ENCODE measurements at places on chromosomes 11 and 22. TPM values are rescaled to one million over a fixed set of nuclear protein-coding genes. Genes with fewer than 3 reads are reported as not detected.

DNA sequence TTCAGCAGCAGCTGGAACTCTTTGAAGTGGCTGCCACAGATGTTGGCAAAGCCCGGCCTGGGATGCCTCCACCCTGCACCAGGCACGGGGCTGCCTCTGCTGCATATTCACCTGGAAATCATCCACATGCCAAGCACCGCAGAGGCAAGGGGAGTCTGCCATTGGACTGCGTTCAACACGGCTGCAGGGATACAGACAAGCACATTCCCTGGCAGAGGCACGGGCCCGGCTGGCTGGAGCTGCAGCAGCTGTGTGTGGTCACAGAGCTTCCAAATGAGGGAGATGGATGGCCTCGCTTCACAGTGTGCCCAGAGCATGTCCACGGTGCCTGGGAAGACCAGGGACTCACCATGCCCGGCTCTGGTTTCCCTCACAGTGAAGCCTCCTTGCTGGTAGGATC, 1378.9 kb downstream of the TBC1D22A start:
- no peak overlapping the region for H3K27ac ChIP-seq
- DNase-seq, result no peak
- peaks cover 9% of the 10 kb centered on the region for H3K4me1 ChIP-seq
- no peaks in the 10 kb centered on the region for H3K36me3 ChIP-seq

- DNase-seq, result peak; percentile 67
- H3K27me3 ChIP-seq, result no peaks in the 10 kb centered on the region
- H3K4me1 ChIP-seq, result no peaks in the 10 kb centered on the region
- H3K4me3 ChIP-seq, result no peak overlapping the region
- no peak overlapping the region for H3K27ac ChIP-seq
- H3K36me3 ChIP-seq, result no peaks in the 10 kb centered on the region
Measured at GRCh38 chr11:8225589-8226036, 38.1 kb downstream of the LMO1 start.

DNA sequence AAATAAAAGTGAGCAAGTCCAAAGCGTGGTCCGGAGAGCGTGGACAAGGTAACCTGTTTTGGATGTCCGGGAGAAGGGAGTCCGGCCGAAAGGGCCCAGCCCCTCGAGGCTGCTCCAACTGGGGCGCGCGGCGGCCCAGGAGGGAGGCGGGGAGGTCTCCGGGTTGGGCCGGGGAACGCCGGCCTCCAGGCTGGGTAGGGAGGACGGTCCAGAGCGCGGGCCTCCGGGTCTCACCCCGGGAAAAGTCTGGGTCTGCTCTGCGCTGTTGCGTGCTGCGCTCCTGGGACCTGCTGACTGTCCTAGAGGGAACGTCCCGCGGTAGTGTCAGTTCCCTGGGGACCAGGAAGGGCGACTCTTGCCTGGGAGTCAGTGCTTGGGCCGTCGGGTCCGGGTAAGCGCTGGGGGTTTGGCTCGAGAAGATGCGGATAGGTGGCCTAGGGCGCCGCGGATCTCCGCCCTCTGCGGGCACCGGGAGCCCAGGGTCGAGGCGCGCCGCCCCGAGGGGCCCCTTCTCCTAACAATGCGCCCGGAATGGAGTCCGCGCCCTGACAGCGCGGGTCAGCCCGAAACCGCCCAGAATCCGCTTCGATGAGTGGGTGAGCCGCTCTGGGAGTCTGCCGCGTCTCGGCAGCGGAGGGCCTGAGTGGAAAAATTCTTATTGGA, 988 bp upstream of the FLI1 start:
- peaks cover 46% of the 10 kb centered on the region for H3K4me1 ChIP-seq

GRCh38 chr11:116473790-116474346, 298.9 kb downstream of the BUD13 start:
- H3K4me3 ChIP-seq, result no peak overlapping the region
- no peak overlapping the region for H3K27ac ChIP-seq
- DNase-seq, result no peak

DNA sequence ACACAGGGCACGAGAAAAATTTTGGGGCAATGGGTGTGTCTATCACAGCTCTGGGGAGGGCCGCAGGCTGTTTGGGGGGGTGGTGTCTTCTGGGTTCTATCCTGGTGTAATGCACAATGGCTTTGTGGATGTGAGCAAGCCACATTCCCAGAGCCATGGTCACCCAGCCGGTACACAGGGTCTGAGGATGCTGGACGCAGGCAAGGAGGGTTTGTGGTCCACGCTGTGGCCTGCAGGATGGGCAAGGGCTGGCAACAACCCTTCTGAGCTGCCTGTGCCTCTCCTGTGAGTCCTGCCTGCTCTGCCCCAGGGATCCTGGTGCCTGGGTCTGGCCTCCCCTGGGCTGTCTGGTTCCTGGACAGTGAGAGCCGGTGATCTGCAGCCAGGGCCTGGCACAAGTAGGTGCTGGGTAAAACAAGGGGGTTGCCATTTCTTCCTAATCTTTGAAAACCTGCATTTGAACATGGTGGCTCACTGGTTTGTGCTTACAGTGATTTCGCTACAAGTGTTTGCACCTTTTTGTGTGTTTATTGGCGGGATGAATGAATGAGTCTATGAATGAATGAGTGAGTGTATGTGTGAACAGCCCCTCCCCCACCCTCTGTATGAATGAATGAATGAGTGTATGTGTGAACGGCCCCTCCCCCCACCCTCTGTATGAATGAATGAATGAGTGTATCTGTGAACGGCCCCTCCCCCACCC, 4.4 kb upstream of the MRPL23 start:
- peak; percentile 5 for DNase-seq
- H3K4me1 ChIP-seq, result peaks cover 4% of the 10 kb centered on the region
- no peaks in the 10 kb centered on the region for H3K36me3 ChIP-seq
- H3K4me3 ChIP-seq, result no peak overlapping the region
- no peak overlapping the region for H3K27ac ChIP-seq

DNA sequence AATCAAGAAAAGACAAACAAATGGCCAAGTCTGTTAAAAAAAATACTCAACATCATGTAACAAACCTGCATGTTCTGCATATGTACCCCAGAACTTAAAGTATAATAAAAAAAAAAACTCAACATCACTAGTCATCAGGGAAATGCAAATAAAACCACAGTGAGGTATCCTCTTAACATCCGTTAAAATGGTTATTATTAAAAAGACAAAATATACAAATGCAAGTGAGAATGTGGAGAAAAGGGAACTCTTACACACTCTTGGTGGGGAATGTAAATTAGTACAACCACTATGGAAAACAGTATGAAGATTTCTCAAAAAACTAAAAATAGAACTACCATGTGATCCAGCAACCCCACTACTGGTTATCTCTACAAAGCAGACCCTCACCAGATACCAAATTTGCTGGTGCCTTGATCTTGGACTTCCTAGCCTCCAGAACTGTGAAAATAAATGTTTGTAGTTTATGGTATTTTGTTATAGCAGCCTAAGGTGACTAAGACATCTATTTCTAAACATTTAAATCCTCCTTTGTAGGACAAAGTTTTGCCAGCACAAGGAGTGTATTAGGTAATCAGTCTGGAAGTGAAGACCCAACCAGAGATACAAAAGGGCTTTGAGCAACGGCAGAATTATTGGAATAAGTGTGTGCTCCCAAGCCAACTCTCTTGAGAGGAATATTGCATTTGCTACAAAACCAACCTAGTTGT, 32.4 kb upstream of the SCUBE2 start:
- H3K27ac ChIP-seq, result no peak overlapping the region
- H3K4me1 ChIP-seq, result peaks cover 14% of the 10 kb centered on the region
- H3K27me3 ChIP-seq, result peaks cover 2% of the 10 kb centered on the region
- no peak for DNase-seq
- peaks cover 3% of the 10 kb centered on the region for H3K36me3 ChIP-seq

DNA sequence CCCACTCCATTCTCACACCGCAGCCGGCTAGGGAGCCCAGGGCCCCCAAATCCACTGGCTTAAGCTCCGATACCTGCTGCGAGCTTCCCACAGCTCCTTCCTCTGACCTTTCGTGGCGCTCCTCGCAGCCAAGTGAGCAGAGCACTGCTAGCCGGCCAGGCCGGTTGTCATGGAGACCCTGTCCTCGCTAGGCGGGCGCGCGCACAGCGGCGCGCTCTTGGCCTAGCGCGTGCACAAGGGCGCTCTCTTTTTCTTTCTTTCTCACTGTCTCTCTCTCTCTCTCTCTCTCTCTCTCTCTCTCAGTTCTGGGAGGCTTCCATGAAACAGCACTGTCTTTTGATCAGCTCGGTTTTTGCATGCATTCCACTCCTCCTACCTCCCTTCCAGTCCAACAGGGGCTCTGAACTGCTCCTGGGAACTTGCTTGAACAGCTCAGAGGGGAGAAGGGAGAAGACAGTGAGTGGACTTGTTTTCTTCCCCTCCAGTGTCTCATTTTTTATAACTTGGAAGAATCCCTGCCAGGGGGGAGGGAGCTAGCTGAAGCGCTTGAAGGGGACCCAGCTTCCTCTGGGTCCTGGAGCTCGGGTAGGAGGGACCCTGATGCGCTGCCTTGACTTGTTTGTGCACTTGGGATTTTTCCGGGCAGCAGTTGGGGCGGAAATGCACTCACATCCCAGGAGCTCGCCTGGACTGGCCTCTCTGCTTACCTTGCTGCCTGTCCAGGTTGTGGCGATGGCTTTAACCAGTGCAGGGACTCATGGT, 100.3 kb upstream of the AKIP1 start:
- no peak overlapping the region for H3K27ac ChIP-seq
- DNase-seq, result no peak
- peaks cover 5% of the 10 kb centered on the region for H3K4me1 ChIP-seq
- no peak overlapping the region for H3K4me3 ChIP-seq

- H3K4me3 ChIP-seq, result no peak overlapping the region
- H3K4me1 ChIP-seq, result peaks cover 1% of the 10 kb centered on the region
- H3K27ac ChIP-seq, result no peak overlapping the region
- no peaks in the 10 kb centered on the region for H3K36me3 ChIP-seq
- no peaks in the 10 kb centered on the region for H3K27me3 ChIP-seq
Measured at GRCh38 chr11:9533736-9534473, 39.6 kb upstream of the WEE1 start.

DNA sequence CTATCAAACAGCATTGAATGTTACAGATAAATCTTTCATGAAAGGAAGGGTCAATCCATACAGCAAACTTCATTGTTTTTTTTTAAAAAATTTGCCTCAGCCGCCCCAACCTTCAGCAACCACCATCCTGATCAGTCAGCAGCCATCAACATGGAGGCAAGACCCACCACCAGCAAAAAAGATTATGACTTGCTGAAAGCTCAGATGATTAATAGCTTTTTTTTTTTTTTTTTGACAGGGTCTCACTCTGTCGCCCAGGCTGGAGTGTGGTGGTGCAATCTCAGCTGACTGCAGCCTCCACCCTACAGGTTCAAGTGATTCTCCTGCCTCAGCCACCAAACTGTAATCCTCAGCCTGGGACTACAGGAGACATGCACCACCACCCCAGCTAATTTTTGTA, 18.0 kb upstream of the CD3E start:
- no peak overlapping the region for H3K27ac ChIP-seq
- no peaks in the 10 kb centered on the region for H3K27me3 ChIP-seq
- H3K4me3 ChIP-seq, result no peak overlapping the region
- peaks cover 39% of the 10 kb centered on the region for H3K4me1 ChIP-seq

GRCh38 chr11:125080531-125080911, 17.4 kb downstream of the SLC37A2 start:
- H3K27ac ChIP-seq, result peak overlapping the region; percentile 42
- DNase-seq, result no peak
- no peaks in the 10 kb centered on the region for H3K27me3 ChIP-seq

- DNase-seq, result no peak
- no peaks in the 10 kb centered on the region for H3K36me3 ChIP-seq
- no peak overlapping the region for H3K27ac ChIP-seq
Measured at GRCh38 chr22:44217346-44217745, 36.6 kb downstream of the PARVG start.

Gene SLC22A12
- total RNA-seq, result not detected

Gene BATF2
- total RNA-seq, result 0.10 TPM

Gene OSM
- total RNA-seq, result 74.7 TPM

Gene RTN4RL2
- total RNA-seq, result not detected
